SIG-M5 (cell line): ENCODE measurements at places on chromosomes 3 and 15.

DNA sequence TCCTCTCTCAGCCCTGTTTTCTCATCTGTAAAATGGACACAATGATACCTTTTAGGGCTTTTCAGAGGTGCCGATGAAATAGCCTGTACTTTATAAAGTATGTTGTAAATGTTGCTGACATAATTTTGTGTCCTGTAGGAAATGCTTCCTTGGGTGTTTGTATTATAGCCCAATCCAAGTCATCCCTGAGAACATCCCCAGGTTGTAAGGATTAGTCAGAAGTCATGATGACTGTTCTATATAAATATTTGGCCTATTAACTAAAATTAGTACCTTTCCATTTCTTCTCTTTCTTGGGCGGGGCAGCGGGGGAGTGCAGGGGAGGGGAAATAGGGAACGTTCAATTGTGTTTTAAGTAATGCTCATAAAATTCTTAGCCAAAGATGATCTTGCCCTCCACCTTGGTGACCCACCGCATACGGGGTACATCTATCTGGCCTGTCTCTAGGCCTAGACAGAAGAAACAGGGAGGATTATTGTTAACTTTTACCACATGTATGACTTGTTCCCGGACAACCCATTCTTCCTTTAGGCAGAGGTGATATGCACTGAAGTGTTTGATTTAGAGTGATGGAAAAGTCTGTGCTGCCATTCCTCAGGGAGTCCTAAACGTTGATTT lies 120.7 kb downstream of the VGLL4 start:
- DNase-seq, result no peak

DNA sequence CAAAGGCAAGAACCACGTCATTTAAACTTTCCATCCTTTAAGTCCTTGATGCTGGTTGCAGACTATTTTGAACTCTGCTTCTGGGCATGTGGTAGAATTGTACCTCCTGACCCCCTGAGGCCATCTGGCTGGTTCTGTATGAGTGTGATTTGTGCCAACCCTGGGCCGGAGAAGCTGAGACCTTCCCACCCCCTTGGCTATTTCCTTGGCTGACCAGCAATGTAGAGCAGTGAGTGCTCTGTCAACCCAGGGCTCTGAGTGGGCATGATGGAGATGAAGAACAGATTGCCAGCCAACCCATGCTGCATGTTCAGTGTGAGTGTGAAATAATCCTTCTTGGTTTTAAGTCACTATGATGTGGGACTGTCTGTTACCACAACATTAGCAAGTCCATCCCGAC lies 82.1 kb upstream of the RASGRP1 start:
- no peak for DNase-seq

DNA sequence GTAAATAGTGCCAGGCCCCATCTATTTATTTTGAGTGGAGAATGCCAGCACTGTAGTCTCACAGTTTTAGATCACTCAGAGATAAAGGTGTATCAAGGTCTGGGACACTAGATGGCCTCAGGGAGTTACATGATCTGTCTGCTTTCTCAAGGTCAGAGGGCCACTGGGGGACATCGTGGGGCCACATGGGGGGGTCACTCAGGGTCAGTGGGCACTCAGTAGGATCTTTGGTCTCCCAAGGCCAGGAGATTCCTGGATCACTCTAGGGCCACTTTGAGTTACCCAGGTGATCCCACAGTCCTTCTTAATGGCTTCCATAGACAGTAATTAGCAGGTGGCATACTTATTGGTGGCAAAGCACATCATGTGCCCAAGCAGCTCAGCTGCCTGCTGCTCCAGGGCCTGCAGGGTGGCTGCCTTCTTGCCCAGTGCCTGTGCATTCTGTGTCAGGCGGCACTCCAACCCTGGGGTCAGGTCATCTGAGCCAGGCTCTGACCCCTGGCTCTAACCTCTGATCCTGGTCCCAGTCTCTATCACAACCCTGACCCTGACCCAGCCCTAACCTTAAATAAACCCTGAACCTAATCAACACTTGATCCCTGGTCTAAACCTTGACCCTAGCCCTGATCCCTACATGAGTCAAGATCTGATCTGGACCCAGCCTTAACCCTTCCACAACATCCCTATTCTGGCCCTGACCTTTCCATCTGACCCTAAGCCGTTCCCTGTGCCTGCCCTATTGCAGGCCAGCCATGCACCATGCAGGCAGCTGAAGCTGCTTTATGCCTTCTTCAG lies 1.8 kb upstream of the LAMB2 start:
- DNase-seq, result no peak

DNA sequence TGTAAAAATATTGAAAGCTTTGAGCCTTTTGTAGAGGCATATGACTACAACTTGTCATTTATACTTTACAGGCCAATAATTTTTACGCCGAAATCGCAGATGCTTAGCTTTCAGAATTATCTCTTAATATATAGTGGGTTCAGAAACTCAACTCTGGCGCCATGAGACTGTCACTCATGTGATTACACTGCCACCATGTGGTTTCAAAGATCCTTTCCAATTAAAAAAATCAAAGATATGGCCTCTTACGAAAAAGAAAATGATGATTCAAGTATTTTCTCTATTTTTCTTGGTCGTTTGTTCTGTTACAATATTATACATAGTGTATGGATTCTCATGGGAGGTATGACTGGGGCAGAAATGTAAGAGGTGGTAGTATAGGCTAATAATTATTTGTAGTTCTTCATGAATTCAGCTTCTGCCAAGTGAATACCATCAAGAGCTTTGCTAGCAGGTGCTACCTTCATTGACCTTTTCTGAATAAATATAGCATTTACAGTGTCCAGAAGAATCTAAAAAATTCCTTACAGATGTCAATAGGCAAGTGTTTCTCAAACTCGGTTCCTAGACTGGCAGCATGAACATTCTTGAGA lies 751.7 kb upstream of the GOLIM4 start:
- no peak for DNase-seq

- no peak for DNase-seq
These were observed 556.1 kb downstream of the FGF12 start for GRCh38 chr3:192171213-192171612.

GRCh38 chr15:96416934-96417759 lies 86.6 kb downstream of the NR2F2 start:
- no peak for DNase-seq

GRCh38 chr3:135887220-135887619 lies 78.3 kb upstream of the PPP2R3A start:
- no peak for DNase-seq

DNA sequence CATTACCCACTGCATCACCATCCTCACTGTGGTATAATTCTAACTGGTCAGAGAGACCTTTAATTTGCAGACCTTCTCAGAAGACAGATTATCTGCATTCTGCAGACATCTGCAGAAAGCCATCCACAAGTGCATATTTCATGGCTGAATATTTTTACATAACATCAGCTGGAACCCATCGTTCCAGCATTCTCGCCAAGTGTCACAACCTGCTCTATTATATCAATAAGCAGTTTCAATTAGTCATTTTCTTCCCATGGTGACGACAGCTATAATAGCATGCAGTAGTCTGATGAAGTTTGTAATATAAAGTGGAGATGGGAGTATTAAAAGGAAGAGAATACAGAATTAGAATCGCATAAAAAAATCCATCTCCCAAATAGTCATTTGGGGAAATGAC lies 334.7 kb downstream of the FHIT start:
- DNase-seq, result no peak

DNA sequence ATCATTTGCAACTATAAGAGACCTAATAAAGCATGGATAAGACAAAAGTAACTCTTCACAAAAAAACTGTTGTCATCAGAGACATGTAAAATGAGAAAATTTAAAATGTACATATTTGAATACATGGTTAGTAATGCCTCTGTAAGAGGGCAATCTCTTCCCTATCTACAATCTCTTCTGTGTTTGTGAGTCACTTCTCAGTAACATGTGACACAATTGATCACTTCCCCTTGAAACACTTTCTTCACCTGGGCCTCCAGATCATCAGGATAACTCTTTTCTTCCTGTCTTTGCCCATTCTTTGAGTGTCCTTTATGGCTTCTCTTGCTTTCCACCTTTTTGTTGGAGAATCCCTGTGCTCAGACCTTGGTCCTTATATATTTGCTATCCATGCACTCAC lies 50.4 kb downstream of the TFDP2 start:
- no peak for DNase-seq

- DNase-seq, result no peak
These were observed 280.8 kb downstream of the SHQ1 start for GRCh38 chr3:72567474-72567873.

DNA sequence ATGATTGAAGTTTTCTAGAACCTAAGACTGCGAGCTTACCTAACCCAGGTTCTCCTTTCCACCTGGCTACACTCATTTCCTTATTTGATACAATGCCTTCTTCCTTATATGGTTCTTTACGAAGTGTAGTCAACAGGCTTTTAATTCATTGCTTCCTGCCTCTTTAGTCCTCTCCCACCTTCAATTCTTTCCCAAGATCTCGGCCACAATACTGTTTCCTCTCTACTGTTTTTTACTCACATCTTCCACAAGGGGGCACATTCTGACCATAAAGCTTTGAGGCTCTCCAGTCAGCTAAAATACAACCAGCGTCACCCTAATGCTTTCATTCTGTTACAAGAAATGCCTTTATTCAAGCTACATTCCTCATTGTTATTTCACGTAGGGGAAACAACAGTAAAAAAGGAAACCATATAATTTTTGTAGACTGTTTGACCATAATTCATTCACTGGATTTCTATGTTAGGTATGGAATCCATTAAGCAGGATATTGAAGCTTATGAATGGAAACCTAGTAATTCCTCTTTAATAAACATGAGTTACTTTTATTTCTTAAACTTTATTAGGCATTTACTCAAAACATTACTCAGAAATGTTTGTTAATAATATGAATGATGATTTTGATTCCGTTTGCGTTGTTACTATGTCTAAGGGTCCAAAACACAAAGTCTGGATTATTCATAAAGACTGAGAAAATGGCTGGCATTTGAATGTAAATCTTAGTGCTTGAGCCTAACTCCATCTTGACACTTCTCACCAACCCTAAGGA lies 29.5 kb upstream of the VEPH1 start:
- DNase-seq, result peak; percentile 27

- no peak for DNase-seq
These were observed 14.0 kb downstream of the PLA1A start for GRCh38 chr3:119611664-119612063.

GRCh38 chr3:120353463-120353862 lies 4.3 kb upstream of the LRRC58 start:
- no peak for DNase-seq

- no peak for DNase-seq
These were observed 72.5 kb upstream of the ADAMTSL3 start for GRCh38 chr15:83581381-83581780.

DNA sequence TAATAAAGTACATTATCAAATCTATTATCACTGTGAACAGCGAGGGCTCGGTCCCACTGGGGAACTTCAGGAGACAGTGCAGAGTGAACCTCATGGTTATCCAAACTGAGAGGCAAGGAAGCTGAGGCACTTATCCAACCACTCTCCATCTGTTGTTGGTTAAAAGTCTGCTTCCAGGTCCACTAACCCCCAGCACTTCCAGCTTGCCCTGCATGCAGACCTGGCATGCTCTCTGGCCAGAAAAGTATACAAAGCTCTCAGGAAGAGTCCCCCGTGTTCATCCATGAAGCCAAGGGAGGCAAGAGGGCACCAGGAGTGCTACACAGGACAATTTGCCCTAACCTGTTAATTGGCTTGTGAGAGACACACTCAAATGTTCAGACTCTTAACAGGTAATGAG lies 36.0 kb downstream of the FBN1 start:
- no peak for DNase-seq

DNA sequence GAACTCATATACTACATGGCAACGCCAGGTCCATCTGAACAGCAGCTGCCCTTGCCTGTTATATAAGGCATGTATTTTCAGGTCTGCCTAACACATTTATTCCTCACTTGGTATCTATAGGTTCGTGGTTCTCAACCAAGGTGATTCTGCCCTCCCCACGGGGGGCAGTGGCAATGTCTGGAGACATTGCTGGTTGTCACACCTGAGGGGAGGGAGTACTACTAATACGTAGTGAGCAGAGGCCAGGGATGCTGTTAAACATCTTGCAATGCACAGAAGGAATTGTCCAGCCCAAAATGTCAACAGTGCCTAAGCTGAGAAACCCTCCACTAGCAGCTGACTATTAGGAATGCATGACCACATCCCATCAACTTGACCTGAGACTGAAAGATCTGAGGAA lies 32.6 kb downstream of the ADAMTS9 start:
- DNase-seq, result no peak

DNA sequence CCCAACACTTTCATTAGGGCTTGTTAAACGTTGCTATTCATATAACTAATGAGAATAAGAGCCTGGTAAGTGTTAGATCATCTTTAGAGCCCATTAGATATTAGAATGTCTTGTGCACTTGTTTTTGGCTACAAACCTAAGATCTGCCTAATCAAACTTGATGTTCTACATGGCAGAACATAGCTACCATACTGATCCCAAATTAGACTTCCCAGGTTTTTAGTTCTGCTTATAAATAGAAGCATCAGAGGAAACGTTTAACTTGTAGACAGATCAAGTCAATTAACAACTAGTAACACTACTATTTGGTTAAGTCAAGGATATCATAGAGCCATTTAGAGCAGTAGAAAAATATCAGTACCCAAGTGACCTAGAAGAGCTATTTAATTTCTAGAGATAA lies 11.7 kb upstream of the KPNA4 start:
- no peak for DNase-seq

DNA sequence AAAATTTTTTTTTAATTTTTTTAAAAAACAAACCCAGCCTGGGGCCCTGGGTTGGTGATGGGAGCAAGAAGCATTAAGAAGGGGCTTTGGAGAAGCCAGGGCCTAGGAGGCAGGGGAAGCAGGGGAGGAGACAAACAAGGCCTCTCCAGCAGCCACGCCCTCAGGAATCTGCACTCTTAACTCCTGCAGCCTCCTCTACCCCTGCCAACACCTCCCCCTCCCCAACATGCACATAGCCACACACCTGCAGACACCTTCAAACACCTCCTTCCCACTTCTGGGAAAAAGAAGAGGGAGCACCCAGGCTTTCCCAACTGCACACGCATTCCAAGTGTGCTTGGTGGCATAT lies 2.7 kb upstream of the DCAF1 start:
- DNase-seq, result no peak

DNA sequence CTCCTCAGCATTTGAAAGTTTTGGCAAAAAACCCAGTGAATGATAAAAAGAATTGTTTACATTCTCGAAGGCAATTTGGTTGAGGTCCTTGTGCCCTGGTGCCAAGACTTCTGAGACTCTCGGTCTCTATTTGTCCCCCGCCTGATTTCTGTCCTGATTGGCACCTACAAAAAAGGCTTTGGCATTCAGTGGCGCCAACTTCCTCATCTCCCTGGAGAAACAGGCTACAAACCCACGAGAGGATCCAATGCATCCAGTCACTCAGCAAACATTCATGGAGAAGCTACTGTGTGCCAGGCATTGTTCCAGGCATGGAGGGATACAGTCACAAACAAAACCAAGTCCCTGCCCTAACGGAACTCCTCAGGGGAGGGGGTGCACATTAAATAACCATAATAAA lies 42.7 kb downstream of the HES1 start:
- DNase-seq, result no peak
